ENCODE measurements at places on chromosomes 4 and X. TPM values are rescaled to one million over a fixed set of nuclear protein-coding genes. Genes with fewer than 3 reads are reported as not detected.

GRCh38 chr4:100641336-100641735 lies 123.5 kb upstream of the EMCN start:
- H3K36me3 ChIP-seq, result no peaks in the 10 kb centered on the region
- no peak overlapping the region for H3K4me3 ChIP-seq
- H3K4me1 ChIP-seq, result no peaks in the 10 kb centered on the region
- no peak overlapping the region for H3K27ac ChIP-seq
- no peaks in the 10 kb centered on the region for H3K27me3 ChIP-seq
- DNase-seq, result no peak

- H3K27me3 ChIP-seq, result no peaks in the 10 kb centered on the region
- H3K4me3 ChIP-seq, result no peak overlapping the region
- no peaks in the 10 kb centered on the region for H3K36me3 ChIP-seq
- no peaks in the 10 kb centered on the region for H3K4me1 ChIP-seq
These were observed 428 bp downstream of the ADAD1 start for GRCh38 chr4:122379239-122379638.

DNA sequence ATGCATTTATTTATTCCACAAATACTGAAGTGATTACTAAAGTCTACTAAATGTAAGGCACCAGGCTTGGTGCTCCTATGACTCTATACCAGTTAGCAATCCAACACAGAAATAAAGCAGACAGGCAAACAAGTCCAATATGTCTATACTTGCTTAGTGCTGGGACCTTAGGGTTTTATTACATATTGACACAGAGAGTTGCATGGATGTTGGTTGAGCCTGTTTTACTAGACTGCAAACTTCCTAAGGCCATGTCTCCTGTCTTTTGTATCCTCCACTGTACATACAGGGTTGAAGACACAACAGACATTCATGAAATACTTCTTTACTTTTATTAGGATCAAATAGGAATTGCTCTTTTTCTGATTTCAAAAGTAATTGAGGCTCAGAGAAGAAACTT lies 69.0 kb downstream of the LNX1 start:
- no peak overlapping the region for H3K27ac ChIP-seq
- no peaks in the 10 kb centered on the region for H3K36me3 ChIP-seq
- H3K27me3 ChIP-seq, result no peaks in the 10 kb centered on the region
- H3K4me1 ChIP-seq, result no peaks in the 10 kb centered on the region
- DNase-seq, result no peak

- H3K4me1 ChIP-seq, result peaks cover 13% of the 10 kb centered on the region
- no peaks in the 10 kb centered on the region for H3K27me3 ChIP-seq
- H3K27ac ChIP-seq, result no peak overlapping the region
- H3K36me3 ChIP-seq, result no peaks in the 10 kb centered on the region
- no peak overlapping the region for H3K4me3 ChIP-seq
These were observed 8.8 kb downstream of the PPARGC1A start for GRCh38 chr4:23881052-23881501.

DNA sequence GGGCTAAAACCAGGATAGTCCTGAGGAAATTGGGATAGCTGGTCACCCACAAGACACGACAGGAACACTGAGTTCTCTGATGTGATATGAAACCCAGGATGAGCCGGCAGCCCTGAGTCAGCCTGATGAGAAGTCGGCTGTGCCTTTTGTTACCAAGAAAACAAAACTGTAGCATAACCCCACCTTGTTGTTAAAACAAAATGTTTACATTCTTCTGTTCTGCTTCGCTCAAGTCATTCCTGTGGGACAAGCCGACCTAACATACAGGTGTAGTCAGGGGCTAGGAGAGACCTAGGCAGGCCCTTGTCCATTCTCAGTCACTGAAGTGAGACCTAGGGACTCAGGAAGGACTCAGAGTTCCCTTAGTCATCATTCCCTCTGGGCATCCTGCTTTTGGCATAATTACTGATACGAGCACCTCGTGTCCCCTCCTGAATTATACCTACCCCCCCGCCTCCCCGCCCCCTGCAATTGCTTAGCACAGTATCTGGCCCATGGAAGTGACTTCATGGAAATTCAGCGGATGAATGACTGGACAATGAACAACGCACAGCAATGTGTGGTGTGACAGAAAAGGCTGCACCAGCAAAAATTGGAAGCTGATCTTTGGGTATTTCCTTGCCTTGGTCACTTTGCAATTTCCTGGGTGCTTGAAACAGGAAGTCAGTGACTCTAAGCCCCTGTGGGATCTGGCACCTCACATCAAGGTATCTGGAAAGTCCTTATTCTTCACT lies 31.9 kb upstream of the TLR2 start:
- no peak overlapping the region for H3K4me3 ChIP-seq
- H3K27ac ChIP-seq, result peak overlapping the region; percentile 78
- no peak for DNase-seq
- no peaks in the 10 kb centered on the region for H3K27me3 ChIP-seq
- peaks cover 11% of the 10 kb centered on the region for H3K4me1 ChIP-seq

Gene S100P
- total RNA-seq, result 3.6 TPM

Gene DLG3
- 24.4 TPM for total RNA-seq

Gene SSX2B
- total RNA-seq, result not detected
